D721Med (cell line): ENCODE measurements at places on chromosomes 6 and 20.

- no peak for DNase-seq
These were observed 3.2 kb upstream of the IRF4 start for GRCh38 chr6:388202-388903.

- no peak for DNase-seq
These were observed 41.3 kb downstream of the REV3L start for GRCh38 chr6:111441678-111442243.

DNA sequence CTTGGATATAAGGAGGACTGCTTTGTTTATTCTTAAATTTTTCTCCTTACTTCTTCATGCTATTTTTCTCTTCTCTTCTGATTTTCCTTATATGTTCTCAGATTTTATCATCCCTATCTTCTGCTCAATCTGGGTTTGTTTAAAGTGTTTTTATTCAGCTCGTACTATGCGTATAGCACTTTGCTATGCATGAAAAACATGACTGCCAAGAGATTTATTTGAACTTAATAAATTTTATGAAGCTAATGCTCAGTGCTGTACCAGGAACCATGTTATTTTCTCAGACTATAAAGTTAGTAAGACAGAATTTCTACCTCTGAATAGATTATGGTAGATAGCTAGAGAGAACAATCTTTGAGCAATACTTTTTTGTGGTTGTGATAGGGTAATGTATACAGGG lies 305.9 kb downstream of the LAMA2 start:
- no peak for DNase-seq

DNA sequence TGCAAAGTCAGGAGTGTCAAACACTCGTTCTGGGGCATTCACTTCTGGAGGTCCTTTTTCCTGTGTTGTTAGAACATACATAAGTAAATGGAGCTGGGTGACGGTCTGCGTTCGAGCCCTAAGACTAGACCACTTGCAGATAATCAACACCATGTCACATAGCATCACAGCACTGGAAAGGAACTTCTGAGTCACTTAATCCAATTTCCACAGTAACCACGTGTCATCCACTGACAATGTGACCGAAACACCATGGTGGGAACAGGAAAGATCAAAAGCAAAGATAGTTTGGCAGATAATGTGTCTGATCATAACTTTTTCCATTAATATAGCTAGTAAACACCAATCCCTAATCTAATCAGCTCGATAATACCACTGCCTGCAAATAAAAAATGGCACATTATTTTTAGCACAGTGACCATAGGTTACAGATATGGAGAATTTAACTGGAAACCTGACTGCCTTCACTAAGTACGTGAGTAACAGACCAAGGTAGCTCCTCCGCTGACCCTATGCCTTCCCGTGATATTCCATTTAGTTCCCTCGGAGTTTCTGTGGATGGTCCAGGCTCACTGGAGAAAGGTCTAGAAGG lies 34.8 kb downstream of the WRNIP1 start:
- DNase-seq = no peak

GRCh38 chr20:63254606-63255384 lies 532 bp upstream of the NKAIN4 start:
- DNase-seq = no peak

GRCh38 chr20:34553366-34553867 lies 5.1 kb upstream of the MAP1LC3A start:
- DNase-seq = no peak

- DNase-seq = no peak
These were observed 48.8 kb downstream of the PRR18 start for GRCh38 chr6:166259296-166259977.
